ENCODE measurements at places on chromosomes 4 and X.

- no peak for DNase-seq
Observed at GRCh38 chrX:76153221-76153620, 19.6 kb upstream of the PBDC1 start.

DNA sequence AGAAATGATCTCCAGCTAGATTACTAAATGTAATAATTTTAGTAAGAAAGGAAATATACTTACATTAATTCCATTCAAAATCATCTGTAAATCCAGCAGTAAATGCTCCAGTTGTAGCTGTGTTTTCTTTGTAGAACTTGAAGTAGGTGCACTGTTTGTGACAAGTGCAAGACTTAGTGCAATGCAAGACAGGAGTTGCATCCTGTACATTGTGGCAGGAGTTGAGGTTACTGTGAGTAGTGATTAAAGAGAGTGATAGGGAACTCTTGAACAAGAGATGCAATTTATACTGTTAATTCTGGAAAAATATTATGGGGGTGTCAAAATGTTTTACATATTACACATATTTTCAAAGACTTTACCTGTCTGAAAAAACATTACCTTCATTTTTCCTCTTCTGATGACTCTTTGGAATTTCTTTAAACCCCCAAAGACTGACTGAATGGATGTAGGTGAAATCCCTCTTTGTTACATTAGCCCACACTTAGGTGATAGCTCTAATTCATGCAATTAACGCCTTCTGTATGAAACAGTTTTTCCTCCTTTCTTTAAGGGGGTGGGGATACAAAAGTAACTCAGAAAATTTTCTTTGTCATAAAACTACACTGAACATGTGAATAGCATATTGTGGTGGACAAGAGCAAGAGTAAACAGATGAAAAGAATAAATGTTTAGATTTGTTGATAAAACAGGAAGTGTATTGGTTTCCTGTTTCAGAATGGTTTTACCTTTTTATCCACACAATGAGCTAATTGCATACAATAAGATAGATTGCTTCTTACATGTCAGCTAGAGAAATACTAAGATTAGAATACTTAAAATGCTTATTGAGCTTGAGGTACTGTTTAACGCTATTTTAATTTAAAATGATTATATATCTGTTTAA, at the start of gene IL2:
Gene IL2, minus strand, starts transcription at position 495 of the 886 bp plus-strand sequence. Its CDS starts 285 bp downstream, at position 210.
- no peak for DNase-seq

- no peak for DNase-seq
Observed at GRCh38 chr4:179415037-179415846, 1973.0 kb upstream of the AGA start.

- DNase-seq, result no peak
Observed at GRCh38 chr4:5503336-5503936, 204.9 kb downstream of the EVC2 start.

- DNase-seq, result no peak
Observed at GRCh38 chr4:133598779-133599178, 449.7 kb downstream of the PCDH10 start.

GRCh38 chr4:140071806-140072205, 82.2 kb downstream of the MAML3 start:
- DNase-seq, result no peak

DNA sequence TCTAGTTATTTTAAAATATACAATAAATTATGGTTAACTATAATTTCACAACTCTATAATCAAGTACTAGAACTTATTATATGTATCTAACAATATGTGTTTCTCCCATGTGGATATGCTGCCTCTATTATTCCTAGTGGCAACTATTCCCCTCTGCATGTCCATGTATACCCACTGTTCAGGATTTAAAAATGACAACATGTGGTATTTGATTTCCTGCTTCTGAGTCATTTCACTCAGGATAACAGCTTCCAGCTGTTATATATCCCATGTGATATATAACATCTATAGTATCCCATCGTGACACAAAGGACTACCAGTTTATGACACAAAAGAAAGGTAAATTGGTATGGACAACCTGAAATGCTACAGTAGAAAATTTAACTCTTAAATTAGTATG, 167.4 kb upstream of the TACR3 start:
- no peak for DNase-seq

DNA sequence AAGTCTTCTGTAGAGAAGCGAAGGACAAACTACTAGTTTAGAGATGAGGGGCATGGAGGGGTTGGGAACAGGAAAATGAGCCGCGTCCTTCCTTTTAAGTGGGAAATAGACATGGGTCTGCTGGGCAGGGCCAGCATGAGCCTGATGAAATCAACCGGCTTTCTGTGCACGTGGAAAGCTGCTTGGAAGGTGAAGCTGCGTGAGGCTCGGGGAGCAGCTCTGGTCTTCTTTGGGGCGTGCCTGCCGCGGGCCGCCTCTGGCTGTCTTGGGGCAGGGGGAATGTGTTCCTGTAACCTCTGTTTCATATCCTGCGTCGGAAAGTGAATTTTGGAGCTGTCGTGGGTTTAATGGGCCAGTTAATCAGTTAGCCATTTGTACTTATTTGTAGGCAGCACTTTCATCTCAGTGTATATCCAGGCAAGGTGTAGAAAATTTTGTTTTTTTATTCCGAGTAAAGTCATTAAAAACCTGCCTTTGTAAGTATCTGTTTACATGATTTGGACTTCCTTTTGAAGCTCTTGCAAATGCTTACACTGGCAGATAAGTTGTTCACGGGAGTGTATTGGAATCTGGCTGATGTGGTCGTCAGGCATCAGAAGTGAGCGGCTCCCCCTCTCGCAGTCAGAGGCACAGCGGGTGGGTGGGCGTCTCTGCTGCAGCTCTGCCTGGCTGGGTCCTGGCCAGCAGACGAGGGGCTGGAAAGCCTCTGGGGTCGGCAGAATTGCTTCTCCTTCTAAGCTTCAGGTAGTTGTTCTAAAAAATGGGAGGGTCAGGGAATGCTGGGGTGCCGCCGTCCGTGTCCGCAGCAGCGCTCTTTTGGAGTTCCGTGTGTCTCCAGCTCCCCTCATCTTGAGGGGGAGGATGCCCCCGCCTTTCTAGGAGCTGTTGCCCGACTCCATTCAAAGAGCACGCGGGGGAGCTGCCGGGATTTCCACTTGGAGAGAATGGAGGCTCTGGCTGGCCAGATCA, 70.5 kb upstream of the HGFAC start:
- no peak for DNase-seq

- DNase-seq, result no peak
Observed at GRCh38 chr4:115259642-115260041, 146.2 kb upstream of the NDST4 start.

GRCh38 chr4:53118676-53119075, 247.2 kb downstream of the SCFD2 start:
- DNase-seq, result no peak
